ENCODE measurements at places on chromosomes 7 and 10. TPM values are rescaled to one million over a fixed set of nuclear protein-coding genes. Genes with fewer than 3 reads are reported as not detected.
A peak's percentile ranks its signal among the peaks of the same experiment; 100 is the strongest.

DNA sequence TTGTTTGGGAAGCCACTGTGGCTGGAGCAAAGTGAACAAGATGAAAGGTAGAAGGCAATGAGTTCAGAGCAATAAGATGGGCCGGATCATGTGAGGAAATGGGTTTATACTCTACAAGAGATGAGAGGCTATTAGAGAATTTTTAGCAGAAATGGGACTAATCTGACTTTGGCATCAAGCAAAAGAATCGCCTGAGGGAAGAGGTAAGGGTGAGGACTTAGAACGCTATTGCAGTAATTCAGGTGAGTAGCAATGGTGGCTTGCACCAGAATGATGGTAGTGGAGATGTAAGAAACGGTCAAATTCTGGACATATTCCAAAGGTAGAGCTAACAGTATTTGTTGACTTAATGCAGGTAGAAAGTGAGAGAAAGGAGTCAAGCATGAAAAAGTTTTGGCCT is 29.5 kb upstream of the AKAP9 start:
- DNase-seq, result no peak

The ASIC3 gene
- total RNA-seq, result 5.5 TPM

DNA sequence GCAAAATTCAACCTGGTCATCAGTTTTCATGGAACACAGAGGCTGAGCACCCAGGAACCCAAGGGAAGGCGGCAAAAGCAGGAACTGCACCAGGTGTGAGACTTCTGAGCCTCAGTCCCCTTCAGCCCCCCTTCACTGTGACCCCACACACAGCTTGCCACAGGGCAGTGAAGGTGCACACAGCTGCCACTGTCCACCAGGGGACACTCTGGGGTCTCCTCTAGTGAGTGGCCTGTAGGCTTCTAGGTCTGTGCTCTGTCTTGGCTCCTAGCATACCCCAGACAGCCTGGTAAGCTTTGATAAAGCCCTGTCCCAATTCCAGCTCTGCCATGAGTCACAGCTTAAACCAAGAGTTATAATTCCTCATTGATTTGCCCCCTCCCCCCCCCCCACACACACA is 12.1 kb downstream of the KCNH2 start:
- no peak for DNase-seq

- DNase-seq, result no peak
Measured at GRCh38 chr7:68424658-68425297, 1173.5 kb upstream of the AUTS2 start.

The SNCG gene
- total RNA-seq, result 138 TPM

The MRLN gene
- not detected for total RNA-seq

The TAS2R3 gene
- total RNA-seq, result 3.1 TPM

The VSTM4 gene
- 9.8 TPM for total RNA-seq

DNA sequence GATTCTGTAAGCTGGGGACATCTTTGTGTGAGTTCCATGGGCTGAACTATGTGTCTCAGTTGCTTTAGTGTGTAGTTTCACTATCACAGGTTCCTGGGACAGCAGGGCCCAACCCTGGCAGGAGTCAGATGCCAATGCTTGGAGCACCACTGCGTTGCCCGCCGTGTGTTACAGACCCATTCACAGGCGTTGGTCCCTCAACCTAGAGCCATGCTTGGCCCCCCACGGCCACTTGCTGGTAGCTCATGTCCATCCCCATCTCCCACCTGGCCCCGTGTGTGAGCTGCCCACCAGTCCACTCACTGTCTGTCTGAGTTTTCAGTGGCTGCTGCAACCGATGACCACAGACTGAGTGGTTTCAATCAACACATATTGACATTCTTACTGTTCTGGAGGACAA is 546.9 kb downstream of the TCERG1L start:
- DNase-seq, result no peak

The AGMO gene
- total RNA-seq, result 5.1 TPM

DNA sequence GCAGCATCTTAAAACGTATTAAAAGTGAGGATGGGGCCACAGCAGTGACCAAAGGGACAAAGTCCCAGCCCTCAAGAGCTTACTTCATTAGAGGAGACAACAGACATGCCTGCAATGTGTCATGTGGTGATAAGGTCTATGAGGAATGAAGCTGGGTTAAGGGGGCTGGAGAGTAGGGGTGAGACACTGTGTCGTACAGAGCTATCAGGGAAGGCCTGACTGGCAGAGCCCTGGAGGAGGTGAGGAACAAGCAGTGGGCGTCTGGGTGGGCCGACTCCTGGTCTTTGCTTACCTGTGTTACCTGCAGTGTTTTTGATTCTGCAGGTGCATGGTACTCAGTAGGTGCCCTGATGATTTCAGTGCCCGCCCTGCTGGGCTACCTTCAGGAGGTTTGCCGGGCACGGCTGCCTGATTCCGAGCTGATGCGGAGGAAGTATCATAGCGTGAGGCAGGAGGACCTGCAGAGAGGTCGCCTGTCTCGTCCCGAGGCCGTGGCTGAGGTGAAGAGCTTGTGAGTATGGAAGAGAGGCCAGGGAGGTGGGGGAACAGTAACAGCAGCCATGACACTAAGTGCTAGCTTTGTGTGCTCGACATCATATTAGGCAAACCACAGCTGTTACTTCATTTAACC is 7.6 kb downstream of the ZFYVE27 start:
- no peak for DNase-seq

DNA sequence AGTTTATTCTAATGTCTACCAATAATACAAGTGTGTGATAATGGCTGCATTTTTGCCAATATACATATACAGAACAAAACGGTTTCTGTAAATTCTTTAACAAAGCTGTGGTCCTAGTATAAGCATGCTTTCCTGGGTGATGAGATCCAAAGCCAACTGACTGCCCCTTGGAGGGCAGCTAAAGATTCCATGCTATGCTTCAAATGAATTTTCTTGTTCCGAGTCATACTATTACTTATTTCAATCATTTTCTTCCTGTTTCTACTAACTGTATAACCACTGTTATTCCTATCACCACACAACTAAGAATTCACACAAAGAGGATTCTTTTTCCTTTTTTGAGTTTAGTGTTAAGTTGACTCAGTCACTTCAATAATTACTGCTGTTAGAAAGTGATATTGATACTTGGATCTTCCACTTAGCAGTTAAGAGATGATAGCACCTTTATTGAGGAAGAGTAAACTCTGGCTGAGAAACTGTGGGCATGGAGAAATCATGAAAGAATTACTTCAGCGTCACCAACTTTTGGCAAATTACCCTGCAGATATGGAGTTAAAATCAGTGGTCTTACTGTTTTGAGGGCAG is 197.5 kb downstream of the ARL4A start:
- DNase-seq, result no peak

DNA sequence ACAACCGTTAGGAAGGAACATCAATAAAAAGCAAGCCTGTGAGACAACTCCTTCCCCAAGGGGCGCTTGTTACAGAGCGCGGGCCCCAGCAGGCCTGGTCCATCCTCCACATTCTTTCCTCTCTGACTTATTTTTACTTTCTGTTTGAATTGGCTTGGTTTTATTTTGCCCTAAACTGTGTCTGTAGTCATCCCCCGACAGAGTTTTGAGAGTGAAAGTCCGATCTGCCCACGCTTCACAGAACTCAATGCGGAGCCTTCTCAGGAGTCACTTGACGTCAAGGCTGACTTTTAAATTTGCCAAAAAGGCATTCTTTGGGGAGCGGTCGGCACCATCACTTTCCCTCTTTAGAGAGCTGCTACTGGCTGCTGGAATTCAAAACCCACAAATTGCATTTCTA is 150.1 kb upstream of the KLF6 start:
- peak; percentile 35 for DNase-seq

DNA sequence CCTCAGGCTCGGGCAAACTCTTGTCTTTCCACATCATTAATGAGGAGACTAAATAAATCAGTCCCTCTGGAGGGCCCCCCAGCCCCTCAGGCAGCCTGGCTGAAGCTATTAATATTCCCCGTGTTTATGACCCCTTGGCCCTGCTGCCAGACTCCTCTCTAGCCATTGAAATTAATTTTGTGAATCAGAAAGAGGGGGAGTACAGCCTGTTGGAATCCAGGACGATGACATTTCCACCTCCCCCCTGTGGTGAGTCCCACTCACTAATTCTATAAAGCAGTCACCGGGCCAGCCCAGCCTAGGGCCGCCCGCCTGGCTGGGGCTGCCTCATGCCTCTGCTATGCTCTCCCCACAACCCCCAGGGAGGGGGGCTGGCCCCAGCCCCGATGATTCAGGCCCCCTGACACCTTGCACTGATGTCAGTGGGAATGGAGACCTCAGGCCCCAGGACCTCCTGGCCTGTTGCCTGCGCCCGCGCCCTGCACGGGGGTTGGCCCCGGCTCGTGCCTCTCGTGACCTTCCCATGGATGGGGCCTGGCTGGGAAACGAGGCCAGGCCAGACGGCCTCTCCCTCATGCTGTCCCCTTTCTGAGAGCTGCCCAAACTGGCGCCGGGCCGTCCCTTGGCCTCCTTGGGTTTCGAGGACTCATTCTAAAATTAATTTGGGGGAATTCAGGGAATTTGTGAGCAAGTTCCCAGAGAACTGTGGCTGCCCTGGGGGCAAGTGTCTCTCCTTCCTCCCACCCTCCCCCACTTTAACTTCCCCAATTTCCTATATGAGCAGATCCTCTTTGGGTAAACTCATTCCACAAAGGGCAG is 34.0 kb downstream of the TMEM270 start:
- DNase-seq, result peak; percentile 60

DNA sequence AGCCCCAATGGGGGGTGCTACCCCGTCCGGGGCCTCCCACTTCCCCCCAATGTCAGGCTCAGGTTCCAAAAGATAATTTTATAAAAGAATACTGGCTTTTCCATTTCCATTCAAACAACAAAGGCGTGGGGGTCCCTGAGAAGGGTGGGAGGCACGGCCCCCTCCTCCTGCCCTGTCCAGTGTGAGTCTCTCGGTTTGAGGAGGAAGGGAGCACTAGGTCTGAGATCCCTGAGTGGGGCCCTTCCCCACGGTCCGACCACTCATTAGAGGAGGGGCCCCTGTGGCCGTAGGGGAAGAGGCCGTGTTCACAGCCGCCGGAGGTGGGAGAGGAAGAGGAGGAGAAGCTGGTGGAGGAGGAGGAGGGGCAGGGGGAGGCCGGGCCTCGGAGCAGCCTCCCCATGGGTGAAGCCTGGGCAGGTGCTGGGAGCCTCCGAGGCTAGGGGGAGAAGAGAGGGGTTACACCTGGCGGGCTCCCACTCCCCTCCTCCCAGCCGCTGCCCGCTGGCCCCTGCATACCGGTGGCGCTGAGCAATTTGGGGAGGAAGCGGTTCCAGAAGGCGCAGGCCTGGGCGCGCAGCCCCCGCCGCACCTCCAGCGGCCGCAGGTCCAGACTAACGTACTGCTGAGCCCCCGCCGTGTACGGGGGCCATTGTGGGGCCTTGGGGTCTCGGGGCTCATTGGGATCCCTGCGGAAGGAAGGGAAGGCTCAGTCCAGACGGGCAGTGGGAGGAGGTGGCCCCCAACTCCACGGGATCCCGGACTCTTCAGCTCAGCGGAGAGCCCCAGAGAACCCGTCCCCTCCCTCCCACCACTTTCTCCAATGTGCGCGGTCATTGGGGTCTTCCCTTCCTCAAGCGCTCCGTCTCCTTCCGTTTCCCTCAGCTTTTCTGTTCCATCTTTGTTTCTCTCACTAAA is 1.4 kb upstream of the UFSP1 start:
- DNase-seq, result no peak

- no peak for DNase-seq
Measured at GRCh38 chr7:142188846-142189245, 69.0 kb downstream of the PRSS58 start.

The ADGRA1 gene
- total RNA-seq, result not detected

The TAS2R60 gene
- total RNA-seq, result not detected

- DNase-seq, result peak; percentile 17
Measured at GRCh38 chr7:134293002-134293740, 23.6 kb downstream of the SLC35B4 start.

GRCh38 chr10:126889421-126889820 is 15.8 kb upstream of the DOCK1 start:
- no peak for DNase-seq

GRCh38 chr7:693280-693679 is 33.2 kb upstream of the DNAAF5 start:
- DNase-seq, result no peak

DNA sequence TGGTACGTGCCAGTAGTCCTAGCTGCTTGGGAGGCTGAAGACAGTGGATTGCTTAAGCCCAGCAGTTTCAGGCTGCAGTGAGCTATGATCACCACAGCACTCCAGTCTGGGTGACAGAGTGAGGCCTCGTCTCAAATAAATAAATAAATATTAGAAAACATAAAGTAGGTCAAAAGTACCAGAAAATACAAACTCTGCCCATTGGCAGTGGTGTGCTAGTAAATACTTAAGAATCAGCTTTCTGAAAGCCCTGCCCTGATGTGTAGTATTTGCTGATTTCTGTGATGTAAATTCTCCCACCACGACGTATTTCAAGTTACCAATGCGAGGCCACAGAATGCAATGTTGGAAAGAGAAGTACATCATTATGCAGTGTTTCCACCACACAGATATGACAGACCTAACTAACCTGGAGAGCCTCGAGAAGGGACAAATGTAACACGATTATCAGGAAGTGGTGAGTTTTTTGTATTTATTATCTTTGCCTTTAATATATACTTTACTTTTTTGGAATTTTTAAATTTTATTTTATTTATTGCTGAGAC is 11.8 kb upstream of the MAP3K8 start:
- no peak for DNase-seq

GRCh38 chr7:137418841-137419240 is 75.3 kb upstream of the PTN start:
- DNase-seq, result no peak

DNA sequence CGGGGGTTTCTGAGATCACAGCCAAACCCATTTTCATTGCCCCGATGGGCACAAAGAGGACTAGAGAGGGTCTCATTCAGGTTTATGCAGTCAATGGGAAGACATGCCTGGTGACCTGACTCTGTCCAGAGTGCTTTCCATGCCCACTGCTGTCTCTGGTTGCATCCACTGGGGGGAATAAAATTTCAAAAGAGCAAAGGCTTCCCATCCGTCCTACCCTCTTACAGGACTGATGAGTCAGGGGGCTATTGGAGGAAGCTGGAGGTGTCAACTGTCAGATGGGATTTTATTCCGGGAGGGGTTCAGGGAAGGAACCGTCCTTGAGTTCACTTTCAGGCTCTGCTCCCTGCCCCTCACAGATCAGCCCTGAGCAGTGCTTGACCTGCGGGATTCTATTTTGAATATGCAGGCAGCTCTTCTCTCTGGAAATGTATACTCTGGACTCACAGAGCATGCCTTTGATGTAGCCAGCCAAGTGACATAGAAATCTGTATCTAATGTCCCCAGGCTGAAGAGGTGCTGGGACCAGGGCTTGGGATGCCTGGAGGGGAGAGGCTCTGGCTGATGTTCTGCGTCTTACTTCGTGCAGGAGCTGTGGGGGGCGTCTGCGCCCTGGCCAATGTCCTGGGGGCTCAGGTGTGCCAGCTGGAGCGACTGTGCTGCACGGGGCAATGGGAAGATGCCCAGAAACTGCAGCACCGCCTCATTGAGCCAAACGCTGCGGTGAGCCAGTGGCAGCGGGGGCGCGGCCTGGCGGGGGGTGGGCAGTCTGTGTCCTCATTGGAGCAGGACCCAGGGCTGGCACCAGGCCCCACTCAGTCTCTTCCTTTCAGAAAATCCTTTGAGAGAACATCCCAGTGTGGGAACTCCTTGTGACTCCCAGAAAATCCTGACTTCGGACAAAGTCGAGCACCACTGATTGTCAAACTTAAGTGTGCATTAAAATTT is 12.0 kb downstream of the C10orf62 start:
- no peak for DNase-seq
